ENCODE measurements at places on chromosomes 3 and 15.

DNA sequence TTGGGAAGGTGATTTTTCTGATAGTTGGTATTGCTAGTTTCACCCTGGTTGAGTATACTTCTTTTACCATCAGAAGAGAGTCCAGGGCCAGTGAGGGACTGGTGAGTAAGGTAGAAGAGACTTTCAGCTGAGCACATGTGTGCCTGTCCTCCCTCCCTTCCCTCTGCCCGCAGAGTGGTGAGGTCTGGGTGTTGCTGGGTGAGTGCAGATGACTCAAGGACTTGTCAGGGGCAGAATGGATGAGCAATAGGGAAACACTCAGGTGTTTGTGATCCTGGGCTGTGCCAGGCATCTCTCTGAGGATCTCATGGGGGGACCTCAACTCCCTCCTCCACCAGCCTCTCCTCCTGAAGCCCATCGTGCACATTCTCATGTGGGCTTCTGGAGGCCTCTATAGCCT lies 76.0 kb upstream of the GSK3B start:
- DNase-seq = no peak

- DNase-seq = no peak
Measured at GRCh38 chr3:40461161-40461560, 4.0 kb downstream of the RPL14 start.

GRCh38 chr3:140343211-140344081 lies 334.4 kb upstream of the TRIM42 start:
- no peak for DNase-seq

- no peak for DNase-seq
Measured at GRCh38 chr3:135706758-135707375, 258.7 kb upstream of the PPP2R3A start.

- no peak for DNase-seq
Measured at GRCh38 chr15:59522988-59523461, 85.0 kb downstream of the FAM81A start.

DNA sequence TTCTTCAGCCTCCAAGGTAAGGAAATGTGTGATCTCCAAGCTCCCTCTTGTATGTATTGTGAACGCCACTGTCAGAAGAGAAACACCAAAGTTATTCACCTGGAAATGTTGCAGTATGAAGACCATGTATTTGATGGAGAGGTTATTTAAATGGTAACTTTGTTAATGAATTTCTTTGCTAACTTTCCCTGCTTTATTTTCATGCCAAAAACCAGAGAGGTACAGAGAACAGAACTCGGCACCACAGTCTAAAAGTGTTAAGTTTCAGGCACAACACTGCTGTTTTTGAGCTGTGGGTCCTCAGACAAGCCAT lies 73.1 kb upstream of the TNFSF10 start:
- DNase-seq = no peak

DNA sequence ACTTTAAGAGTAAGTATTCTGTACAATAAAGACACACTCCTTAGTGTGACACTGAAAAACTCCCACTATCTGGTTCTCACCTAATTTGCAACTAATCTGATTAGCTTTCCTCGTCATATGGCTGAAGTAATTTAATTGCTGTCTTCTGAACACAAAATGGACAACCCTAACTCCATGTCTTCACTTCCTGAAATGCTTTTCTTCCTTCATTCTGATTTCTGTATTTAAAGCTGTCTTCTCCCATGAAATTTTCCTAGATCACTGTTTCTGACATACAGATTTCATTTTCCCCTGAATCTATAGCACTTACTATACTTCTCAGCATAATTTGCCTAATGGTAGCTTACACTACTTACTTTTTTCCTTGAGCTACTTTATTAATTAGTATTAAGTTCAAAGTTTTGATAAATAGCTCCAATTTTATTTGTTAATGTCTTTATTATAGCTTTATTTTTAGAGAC lies 6.3 kb downstream of the CCPG1 start:
- DNase-seq = no peak

Data from activated gamma-delta T cell (primary cell).